NCI-H524 (cell line): ENCODE measurements at places on chromosomes 1 and 21.
A peak's percentile ranks its signal among the peaks of the same experiment; 100 is the strongest.

- no peak for DNase-seq
Observed at GRCh38 chr1:157274698-157275534, 136.7 kb upstream of the ETV3 start.

GRCh38 chr1:196143602-196144342 is 464.5 kb downstream of the KCNT2 start:
- DNase-seq = peak; percentile 5

DNA sequence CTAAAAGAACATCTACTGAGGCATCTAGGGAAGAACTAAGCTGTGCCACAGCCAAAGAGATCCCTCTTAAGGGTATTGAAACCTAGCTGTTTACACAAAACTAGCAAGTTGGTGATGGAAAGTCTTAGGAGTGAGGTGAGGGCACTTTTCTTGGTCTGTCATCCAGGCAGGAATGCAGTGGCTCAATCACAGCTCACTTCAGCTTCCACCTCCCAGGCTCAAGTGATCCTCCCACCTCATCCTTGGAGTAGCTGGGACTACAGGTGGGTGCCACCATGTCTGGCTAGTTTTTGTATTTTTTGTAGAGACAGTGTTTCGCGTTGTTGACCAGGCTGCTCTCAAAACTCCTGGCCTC is 2.4 kb downstream of the PLEKHO1 start:
- no peak for DNase-seq

DNA sequence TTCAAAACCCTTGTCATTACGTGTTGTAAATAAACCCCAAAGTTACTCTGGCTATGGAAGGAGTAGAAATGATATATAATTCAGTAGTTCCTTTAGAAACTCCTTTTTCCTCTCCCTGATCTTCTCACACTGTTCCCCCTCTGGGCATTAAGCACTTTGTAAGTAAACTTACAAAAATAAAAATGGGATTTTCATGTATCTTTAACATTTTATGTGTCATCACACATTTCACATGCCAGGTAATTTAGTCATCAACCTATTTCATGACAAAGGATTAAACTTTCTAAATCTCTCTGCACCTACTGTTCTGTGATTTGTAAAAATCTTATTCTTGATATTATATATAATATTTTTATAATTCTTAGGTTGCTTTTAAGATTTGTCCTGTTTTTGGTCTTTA is 176.9 kb downstream of the NEK7 start:
- DNase-seq = no peak

DNA sequence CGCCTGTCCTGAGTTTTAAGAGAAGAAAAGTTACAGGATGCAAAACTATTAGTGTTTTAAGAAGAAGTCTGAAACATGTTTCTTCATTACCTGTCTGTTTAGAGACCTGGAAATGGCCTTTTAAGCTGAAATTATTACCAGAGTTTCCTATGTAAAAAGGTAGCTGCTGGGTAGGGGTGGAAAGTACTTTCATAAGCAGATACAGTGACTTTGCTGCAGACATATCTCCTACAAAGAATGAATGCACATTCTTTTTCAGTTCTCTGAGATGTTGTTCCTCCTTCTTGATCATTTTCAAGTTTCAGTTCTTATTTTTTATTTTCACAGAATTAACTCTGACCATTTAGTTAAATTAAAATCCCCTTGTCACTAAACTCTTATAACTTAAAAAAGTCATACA is 1329.6 kb downstream of the KCNT2 start:
- DNase-seq = no peak

DNA sequence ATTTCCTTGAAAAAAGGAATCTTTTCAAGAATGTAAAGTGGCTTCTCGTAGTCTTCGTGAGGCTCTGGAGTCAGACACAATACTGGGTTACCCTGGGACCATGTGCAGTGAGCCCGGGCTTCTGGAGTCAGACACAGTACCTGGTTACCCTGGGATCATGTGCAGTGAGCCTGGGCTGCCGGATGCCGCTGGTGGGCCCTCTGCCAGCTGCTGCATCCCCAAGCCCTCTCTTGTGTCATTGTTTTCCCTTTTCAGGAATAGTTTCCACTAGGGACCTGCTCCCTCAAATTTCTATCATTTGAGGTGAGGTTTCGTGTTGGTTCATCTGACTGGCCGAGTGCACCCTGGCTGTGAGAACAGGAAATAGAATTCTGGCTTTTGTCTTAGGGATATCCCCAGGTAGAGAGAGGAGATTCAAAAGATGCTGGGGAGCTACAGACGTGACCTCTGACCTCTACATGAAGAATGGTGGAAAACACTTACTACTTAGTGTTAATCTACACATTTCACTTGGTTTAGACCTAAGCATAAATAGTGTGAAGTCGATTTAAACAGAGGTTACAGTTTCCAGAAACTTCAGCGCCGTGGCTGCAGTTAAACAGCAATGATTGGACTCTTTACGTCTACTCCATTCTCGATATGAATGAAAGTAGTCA is 10.6 kb downstream of the ADARB1 start:
- DNase-seq = no peak

DNA sequence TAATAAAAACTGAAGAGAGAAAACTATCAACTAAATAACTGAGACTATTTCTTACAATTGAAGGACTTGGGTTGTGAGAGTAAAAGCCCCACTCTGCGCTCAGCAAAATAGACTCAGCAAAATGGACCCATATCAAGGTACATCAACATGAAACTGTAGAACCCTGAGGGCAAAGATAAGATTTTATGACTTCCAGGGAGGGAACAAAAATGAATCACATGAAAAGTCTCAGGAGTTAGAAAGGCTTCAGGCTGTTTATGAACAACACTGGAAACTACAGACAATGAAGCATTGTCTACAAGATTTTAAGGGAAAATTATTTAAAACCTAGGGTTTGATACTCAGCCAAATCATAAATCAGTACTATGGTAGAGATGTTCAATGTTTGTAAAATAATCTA is 434.3 kb downstream of the PTPRC start:
- no peak for DNase-seq

- peak; percentile 89 for DNase-seq
Observed at GRCh38 chr1:20786253-20787028, 666 bp downstream of the HP1BP3 start.

DNA sequence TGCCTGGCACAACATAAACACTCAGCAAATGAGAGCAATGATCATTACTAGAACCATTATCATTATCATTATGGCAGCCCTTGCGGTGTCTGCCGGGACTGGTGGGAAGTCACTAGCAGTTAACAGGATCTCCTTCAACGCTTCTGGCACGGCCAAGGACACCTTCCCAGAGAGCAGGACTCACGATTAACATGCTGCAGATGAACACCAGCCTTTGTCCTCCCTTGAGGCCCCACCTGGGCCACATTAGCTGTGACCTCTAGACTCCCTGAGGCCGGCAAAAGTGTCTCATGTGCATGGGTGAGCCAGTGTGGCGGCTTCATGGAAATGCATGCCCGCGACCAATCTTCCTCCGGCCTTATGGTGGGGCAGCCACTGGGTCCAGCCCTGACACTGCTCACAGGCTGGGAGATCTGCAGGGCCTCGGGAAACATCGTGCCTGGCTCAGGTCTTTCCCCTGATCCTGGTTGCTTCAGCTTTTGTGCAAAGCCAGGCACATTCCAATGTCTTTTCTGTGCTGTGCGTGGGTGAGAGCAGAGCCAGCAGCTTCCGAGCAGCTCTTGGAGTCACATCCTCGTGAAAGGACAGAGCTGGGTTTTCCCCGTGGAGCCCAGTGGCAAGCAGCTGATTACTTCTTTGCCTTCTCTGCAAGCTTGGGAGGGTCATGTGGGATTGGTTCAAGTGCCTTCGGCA is 107.3 kb downstream of the HMGB4 start:
- DNase-seq = no peak

- DNase-seq = no peak
Observed at GRCh38 chr1:80251591-80251990, 1245.1 kb upstream of the ADGRL4 start.

GRCh38 chr1:101253976-101254674 is 17.3 kb downstream of the S1PR1 start:
- DNase-seq = no peak

- no peak for DNase-seq
Observed at GRCh38 chr1:3593334-3593733, 18.0 kb downstream of the MEGF6 start.

- DNase-seq = no peak
Observed at GRCh38 chr1:203153989-203154821, 21.4 kb downstream of the MYBPH start.

GRCh38 chr21:28345934-28346333 is 646.7 kb downstream of the LTN1 start:
- no peak for DNase-seq

DNA sequence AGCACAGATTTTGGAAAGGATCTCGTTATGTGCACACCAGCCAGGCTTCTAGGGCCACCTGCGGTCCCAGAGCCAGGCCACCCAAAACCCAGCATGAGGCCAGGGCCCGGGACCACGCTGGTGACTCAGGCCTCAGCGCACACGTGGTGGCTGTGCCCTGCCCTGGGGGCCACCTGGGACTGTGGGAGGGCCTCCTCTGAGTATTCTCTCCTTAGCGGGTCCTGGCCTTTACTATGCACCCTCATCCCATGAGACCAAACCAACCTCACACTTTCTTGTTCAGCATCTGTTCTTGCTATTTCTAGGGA is 9.9 kb downstream of the WNT9A start:
- DNase-seq = no peak

GRCh38 chr1:205595861-205596260 is 36.0 kb downstream of the ELK4 start:
- no peak for DNase-seq

DNA sequence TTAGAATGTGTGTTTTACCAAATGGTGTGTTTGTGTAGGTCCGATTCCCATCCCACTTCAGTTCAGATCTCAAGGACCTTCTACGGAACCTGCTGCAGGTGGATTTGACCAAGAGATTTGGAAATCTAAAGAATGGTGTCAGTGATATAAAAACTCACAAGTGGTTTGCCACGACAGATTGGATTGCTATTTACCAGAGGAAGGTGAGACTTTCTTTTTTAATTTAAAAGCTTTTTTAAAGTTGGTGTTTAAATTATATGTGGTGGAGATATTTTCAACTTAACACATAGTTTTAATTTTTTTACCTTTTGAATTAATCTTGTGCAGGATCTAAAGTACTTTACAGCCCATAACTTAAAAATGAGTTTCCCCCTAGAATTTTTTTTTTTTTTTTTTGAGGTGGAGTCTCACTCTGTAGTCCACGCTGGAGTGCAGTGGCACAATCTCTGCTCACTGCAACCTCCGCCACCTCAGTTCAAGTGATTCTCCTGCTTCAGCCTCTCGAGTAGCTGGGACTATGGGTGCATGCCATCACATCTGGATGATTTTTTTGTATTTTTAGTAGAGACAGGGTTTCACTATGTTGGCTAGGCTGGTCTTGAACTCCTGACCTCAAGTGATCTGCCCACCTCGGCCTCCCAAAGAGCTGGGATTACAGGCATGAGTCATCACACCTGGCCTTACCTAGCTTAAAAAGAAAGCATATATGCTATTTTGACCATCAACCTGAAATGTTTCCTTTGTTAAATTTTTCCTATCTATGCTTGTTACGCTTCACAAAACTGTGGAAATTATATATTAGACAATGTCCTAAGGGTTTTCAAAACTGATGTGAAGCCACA is 70.3 kb downstream of the PRKACB start:
- no peak for DNase-seq

DNA sequence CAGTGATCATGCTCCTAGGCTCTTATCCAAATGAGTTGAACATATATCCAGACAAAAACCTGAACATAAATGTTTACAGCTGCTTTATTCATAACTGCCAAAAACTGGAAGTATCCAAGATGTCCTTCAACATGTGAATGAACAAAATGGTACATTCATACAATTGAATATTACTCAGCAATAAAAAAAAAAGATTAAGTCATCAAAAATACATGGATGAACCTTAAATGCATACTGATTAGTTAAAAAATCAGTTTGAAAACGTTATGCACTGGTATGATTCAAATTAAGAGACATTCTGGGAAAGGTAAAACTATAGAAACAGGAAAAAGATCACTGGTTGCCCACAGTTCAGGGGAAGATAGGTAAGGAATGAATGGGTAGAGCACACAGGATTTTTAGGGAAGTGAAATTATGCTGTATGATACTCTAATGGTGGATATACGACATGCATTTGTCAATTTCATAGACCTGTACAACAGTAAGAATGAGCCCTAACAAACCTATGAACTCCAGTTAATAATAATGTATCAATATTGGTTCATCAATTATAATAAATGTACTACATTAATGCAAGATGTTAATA is 3.1 kb downstream of the LRRC40 start:
- no peak for DNase-seq

- DNase-seq = no peak
Observed at GRCh38 chr1:3326516-3327388, 127.7 kb upstream of the ARHGEF16 start.

GRCh38 chr1:151997284-151997570 is 3.6 kb upstream of the S100A10 start:
- DNase-seq = no peak
